ENCODE measurements at places on chromosomes 2 and 18.

DNA sequence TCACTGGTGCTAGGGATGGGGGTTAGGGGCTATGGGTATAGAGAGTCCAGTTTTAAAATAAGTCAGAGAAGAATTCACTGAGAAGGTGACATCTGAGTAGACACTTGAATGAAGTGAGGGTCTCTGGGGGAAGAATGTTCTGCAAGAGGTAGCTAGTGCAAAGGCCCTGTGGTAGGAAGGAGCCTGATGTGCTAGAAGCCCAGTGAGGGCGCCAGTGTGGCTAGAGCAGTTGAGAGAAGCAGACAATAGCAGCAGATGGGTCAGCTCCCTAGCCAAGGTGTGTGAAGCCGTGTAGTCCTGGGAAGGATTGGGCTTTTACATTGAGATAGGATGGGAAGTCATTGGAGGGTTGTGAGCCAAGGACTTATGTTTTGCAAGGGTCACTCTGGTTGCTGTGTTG is 105.8 kb upstream of the PELI1 start:
- no peak for DNase-seq
- H3K27ac ChIP-seq: no peak overlapping the region
- H3K36me3 ChIP-seq: no peaks in the 10 kb centered on the region
- H3K27me3 ChIP-seq: peaks cover 42% of the 10 kb centered on the region
- no peak overlapping the region for H3K4me3 ChIP-seq
- H3K4me1 ChIP-seq: no peaks in the 10 kb centered on the region

- H3K27me3 ChIP-seq: no peaks in the 10 kb centered on the region
- no peak overlapping the region for H3K4me3 ChIP-seq
- H3K36me3 ChIP-seq: no peaks in the 10 kb centered on the region
- no peak overlapping the region for H3K27ac ChIP-seq
- H3K4me1 ChIP-seq: peaks cover 8% of the 10 kb centered on the region
Measured at GRCh38 chr2:39981883-39982311, 202.8 kb upstream of the THUMPD2 start.

DNA sequence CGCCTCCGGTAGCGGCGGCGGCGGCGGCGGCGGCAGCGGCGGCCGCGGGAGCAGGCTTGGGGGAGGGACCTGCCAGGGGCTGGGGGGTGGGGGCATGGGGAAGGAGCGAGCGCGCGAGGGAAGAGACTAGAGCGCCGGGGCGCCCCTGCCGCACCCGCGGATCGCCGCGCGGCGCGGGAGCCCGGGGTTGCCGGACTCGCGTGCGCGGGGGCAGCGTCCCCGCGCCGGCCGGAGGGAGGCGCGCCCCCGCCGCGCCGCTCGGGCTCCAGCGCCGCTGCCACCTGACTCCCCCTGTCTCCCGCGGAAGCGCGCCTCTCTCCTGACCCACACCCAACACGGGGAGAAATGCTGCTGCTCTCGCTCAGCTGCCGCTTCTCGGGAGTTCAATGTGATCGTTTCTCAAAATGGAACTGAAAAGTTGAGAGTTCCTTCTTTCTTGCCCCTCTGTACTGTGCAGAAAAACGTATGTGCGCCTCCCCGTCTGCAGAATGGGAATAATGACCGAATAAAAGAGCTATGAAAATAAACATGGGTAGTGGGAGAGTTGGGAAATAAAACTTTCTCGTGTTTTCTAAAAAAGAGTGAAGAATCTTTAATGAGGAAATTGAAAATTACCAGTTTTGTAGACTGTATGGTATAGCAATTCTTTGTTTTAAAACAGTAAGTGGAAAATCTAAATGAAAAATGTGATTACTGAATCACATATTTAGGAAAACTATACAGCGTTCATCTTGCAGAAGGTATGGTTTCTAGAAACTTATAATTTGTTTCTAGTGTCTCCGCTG is 455 bp upstream of the TLK1 start:
- peak overlapping the region; percentile 97 for H3K27ac ChIP-seq
- no peaks in the 10 kb centered on the region for H3K36me3 ChIP-seq
- no peaks in the 10 kb centered on the region for H3K27me3 ChIP-seq
- peak; percentile 91 for DNase-seq
- peaks cover 22% of the 10 kb centered on the region for H3K4me1 ChIP-seq

DNA sequence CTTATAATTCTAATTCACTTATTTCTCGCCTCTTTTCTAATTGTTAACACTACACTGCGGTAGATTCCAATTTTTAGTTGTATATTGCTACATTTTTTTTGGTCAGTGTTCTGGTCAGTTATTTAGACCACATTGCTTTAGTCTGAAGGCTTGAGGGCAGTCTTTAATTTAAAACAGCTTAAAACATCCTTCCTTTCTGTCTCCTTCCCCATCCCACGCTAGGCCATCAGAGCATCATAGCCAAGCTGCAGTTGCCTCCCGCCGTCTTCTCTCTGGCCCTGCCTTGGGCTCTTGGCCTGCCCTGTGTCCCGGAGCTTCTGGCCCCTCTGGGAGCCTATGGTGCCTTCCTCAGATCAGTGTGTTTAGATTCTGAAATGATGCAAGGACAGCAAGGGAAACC is 52.6 kb upstream of the GLI2 start:
- H3K36me3 ChIP-seq: no peaks in the 10 kb centered on the region
- H3K27me3 ChIP-seq: peaks cover 33% of the 10 kb centered on the region
- no peak for DNase-seq
- H3K4me1 ChIP-seq: no peaks in the 10 kb centered on the region

DNA sequence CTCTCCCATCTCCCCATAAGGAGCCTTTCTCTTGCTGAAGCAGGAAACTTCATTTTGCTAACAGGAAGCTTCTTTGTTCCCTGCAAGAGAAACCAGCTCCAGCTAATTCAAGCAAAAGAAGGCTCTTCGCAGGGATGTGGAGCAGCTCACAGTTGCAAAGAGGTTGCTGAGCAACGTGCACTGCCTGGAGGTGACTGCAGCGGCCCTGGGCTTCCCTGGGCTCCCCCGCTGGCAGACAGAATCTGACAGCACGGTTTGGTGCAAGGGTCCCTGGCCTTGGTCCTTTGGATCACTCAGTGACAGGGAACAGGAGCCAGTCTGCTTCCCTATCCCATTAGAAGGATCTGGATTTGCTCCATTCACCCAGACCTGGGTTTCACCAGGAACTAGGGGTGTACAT is 25.8 kb downstream of the GPR55 start:
- H3K4me3 ChIP-seq: no peak overlapping the region
- H3K36me3 ChIP-seq: no peaks in the 10 kb centered on the region
- peak; percentile 39 for DNase-seq
- H3K27me3 ChIP-seq: peaks cover 17% of the 10 kb centered on the region
- H3K4me1 ChIP-seq: peaks cover 10% of the 10 kb centered on the region
- H3K27ac ChIP-seq: no peak overlapping the region

DNA sequence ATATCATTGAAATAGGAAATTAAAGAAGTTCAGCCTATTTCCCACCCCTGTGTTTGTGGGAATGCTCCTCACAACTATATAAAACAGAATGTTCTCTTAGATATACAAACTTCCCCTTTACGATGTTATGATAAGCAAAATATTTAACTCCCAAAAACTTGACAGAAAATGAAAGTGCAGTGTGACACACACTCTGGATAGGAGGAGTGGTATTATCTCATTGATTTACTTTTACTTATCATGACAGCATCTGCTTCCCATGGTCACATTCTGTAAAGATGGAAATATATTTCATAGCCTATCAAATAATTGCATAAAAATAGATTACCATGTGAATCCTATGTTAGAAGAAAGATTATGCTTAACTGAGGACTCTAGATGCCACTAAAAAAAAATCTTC is 96.6 kb upstream of the STK17B start:
- H3K4me3 ChIP-seq: no peak overlapping the region
- H3K27ac ChIP-seq: no peak overlapping the region
- H3K36me3 ChIP-seq: no peaks in the 10 kb centered on the region
- no peak for DNase-seq
- H3K4me1 ChIP-seq: no peaks in the 10 kb centered on the region
